Esophagus mucosa (tissue), 1 donor: ENCODE measurements at places on chromosomes 7 and 10. TPM values are rescaled to one million over a fixed set of nuclear protein-coding genes. Genes with fewer than 3 reads are reported as not detected.

MSS51 gene
- 1.2 TPM for total RNA-seq

CYP3A7 gene
- total RNA-seq: not detected

- ATAC-seq: no peak
These were observed 36.6 kb downstream of the RNLS start for GRCh38 chr10:88546497-88546896.

ASB10 gene
- total RNA-seq: not detected

GRCh38 chr7:15737601-15738000 lies 51.1 kb upstream of the MEOX2 start:
- ATAC-seq: no peak

DNA sequence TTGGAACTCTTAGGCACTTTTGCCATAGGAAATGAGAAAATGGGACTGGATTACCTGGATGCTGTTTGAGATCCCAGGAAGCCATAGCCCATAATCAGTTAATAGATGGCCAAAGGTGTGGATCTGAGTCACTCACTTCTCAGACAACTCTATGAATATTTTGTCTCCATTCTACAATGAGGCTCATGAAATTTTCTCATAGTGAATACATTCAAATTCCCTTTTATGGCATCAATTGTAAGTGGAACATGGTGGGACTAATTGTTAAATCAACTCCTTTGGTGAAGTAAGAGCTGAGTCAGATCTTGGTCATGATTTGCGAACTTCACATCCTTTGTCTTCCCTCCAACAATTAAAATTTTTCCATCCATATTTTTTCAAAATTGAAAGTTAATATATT lies 222.1 kb downstream of the ARL4A start:
- ATAC-seq: peak; percentile 35
